Activated naive CD4-positive, alpha-beta T cell treated with anti-CD3 and anti-CD28 coated beads, Interleukin-2, amount 50 U/mL, for 72 hours (primary cell): ENCODE measurements at places on chromosomes 1 and 21. TPM values are rescaled to one million over a fixed set of nuclear protein-coding genes. Genes with fewer than 3 reads are reported as not detected.

The NCF2 gene
- 9.1 TPM for total RNA-seq

The ZMYND12 gene
- total RNA-seq = 0.84 TPM

The CFAP141 gene
- total RNA-seq = not detected

The CYP4Z1 gene
- not detected for total RNA-seq

- DNase-seq = no peak
Measured at GRCh38 chr1:214044438-214045214, 56.9 kb downstream of the PROX1 start.

- no peak for DNase-seq
Measured at GRCh38 chr1:11541236-11541635, 62.3 kb downstream of the DISP3 start.

DNA sequence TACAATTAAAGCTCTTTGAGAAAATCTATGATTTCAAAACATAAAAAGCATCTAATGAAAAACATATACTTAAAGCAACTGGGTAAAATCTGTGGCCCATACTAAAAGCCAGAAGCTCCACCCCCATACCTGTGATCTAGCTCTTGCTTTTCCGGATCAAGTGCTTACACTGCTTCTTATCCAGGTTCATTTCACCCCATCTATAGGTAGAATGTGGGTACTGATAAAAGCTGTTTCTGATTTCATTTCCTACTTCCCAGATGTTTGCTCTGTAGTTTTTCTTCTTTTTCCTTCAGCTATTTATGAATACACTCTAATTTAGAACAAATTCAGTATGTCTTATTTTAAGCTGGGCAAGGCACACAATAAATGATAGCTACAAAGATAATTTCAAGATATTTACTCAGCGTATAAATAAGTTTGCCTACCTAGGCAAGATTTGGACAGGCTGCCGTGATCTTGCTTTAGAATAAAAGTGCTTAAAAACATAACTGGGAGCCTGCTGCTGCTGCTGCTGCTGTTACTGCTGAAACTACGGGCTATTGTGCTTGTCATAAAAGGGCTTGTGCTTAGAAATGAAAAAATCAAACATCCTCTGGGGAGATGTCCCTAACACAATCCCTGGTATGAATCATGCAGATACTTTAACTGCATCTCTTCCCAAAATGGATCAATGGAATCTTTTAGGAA lies 2.1 kb downstream of the SIPA1L2 start:
- DNase-seq = no peak

- DNase-seq = no peak
Measured at GRCh38 chr21:18715606-18716005, 312.0 kb upstream of the TMPRSS15 start.

- no peak for DNase-seq
Measured at GRCh38 chr1:58908561-58909560, 125.0 kb upstream of the JUN start.

- no peak for DNase-seq
Measured at GRCh38 chr21:19326531-19327319, 923.1 kb upstream of the TMPRSS15 start.

GRCh38 chr1:18118078-18118477 lies 10.5 kb downstream of the IGSF21 start:
- no peak for DNase-seq

GRCh38 chr1:26408604-26409003 lies 2.0 kb upstream of the LIN28A start:
- DNase-seq = peak; percentile 84

- no peak for DNase-seq
Measured at GRCh38 chr21:25029580-25029979, 577.7 kb downstream of the MRPL39 start.

- no peak for DNase-seq
Measured at GRCh38 chr1:41773144-41773591, 145.6 kb downstream of the HIVEP3 start.

- no peak for DNase-seq
Measured at GRCh38 chr1:32386676-32387392, 7.4 kb downstream of the BSDC1 start.

GRCh38 chr1:32352831-32353383 lies 9.4 kb downstream of the FAM229A start:
- no peak for DNase-seq

- DNase-seq = no peak
Measured at GRCh38 chr1:226226601-226227000, 3.1 kb downstream of the MIXL1 start.

DNA sequence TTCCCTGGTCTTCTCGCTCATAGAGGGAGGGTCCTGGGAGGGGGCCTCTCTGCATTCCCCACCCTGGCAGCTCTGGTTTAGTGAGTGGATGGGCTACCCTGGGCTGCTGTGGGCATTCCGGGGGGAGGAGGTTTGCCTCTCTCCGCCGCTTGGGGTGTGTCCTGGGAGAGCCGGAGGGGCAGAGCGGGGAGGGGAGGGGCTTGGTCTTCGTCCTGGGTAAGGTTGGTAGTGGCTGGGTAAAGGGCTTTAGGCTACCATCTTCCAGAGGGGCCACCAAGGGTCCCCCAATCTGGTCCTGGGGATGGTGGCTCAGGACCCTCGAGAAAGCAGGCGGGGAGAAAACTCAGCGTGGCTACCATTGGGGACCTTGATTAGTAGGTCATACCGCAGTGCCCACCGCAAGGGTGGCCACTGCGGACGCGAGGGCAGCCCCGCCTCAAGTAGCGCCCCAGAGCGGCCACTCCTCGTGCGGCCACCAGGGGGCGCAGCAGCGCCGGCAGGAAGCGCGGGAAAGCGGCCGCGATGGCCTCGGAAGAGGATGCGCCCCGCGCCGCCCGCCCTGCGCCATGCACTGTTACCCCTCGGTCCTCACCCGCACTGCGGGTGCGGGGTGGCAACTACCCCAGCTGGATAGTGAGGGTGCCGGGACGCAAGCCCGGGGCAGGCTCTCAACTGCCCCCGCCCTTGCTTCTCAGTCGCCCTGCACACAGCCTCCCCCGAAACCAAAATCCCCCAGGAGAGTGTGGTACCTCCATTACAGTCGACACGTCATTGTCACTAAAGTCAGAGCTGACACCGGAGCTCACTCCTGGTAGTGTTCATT lies 44.1 kb upstream of the SLC25A33 start:
- peak; percentile 81 for DNase-seq

GRCh38 chr1:25021591-25022215 lies 91.6 kb upstream of the RUNX3 start:
- DNase-seq = no peak

DNA sequence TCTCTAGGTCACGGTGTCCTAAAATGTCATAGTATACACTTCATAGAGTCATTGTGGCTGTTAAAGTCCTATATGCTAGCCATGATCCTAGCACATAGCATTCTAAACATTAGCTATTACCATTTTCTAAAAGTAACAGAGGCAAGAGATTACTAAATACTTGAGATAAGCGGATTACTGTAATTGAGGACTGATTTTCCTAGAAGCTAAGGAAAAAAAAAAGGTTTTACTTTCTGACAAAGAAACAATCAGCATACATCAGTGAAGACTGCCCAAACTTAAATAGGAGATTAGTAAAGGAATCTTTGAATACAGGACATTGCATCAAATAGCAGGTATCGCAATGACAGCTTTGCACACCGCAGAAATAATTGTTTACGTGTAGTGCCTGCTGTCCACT lies 91.3 kb upstream of the HNRNPU start:
- DNase-seq = no peak

- DNase-seq = no peak
Measured at GRCh38 chr1:29575826-29576225, 339.5 kb downstream of the PTPRU start.

- DNase-seq = no peak
Measured at GRCh38 chr1:209409780-209410179, 173.7 kb upstream of the CAMK1G start.

DNA sequence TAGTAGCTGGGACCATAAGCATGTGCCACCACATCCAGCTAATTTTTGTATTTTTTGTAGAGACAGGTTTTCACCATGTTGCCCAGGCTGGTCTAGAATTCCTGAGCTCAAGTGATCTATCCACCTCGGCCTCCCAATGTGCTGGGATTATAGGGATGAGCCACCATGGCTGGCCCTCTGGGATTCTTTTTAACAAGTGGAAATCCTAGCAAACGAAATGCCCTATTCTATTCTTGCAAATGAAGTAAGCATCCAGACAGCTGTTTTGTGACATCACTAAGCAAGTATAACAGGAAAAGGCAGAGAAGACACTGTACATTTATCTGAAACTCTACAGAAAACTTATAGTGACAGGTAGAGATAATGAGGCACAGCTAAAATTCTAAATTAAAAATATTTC lies 86.4 kb downstream of the DDAH1 start:
- DNase-seq = no peak

- DNase-seq = no peak
Measured at GRCh38 chr1:105964879-105965278, 1091.6 kb upstream of the PRMT6 start.

- DNase-seq = no peak
Measured at GRCh38 chr1:165988275-165988674, 160.9 kb downstream of the UCK2 start.
